ENCODE measurements at places on chromosomes 2 and 18. TPM values are rescaled to one million over a fixed set of nuclear protein-coding genes. Genes with fewer than 3 reads are reported as not detected.

DNA sequence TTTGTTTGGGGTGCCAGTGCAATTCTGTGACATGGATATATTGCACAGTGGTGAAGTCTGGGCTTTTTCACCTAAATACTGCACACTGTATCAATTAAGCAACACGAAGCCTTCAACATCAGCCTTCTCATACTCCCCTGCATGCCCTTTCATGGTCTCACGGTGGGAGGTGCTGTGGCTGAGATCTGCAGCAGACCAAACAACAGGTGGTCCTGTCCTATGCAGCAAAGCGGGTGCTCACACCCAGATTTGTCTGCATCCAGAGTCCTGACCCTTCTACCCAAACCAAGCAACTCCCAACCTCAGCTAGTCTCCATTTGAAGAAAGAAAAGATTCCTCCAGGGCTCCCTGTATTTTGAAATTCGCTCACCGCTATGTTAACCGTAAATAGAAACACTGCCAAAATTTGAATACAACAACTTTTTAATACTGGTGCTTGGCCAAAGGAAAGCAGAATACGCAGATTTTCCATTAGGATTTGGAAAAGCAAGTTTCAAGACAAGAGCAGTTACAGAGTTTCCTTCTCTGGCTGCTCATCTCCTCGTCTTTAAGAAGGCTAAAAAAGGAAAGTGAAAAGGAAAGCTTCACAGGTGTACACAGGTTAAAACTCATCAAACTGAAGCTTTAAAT, 34.9 kb downstream of the FAM168B start:
- no peak overlapping the region for H3K4me3 ChIP-seq
- DNase-seq, result no peak
- no peaks in the 10 kb centered on the region for H3K36me3 ChIP-seq
- H3K27ac ChIP-seq, result no peak overlapping the region
- H3K4me1 ChIP-seq, result no peaks in the 10 kb centered on the region

DNA sequence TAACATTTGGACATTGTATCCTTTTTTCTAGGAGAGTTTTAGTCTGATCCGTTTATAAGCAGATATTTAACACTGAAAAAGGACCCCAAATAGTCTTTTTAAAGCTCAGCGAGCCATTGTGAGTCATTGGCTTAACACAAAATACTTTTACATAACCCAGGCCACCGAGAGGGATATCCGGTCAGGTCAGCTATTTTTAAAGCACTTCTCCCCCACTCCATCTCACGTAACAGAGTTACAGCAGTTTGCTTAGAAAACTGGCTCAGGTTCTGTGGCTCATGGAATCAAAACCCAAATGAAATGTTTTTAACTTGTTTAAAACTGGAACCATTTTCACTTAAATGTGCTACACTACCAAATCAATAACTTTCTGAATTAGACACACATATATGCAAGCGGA, 23.9 kb downstream of the COL4A3 start:
- no peak overlapping the region for H3K27ac ChIP-seq
- H3K27me3 ChIP-seq, result no peaks in the 10 kb centered on the region
- H3K36me3 ChIP-seq, result no peaks in the 10 kb centered on the region
- peaks cover 11% of the 10 kb centered on the region for H3K4me1 ChIP-seq
- no peak overlapping the region for H3K4me3 ChIP-seq
- DNase-seq, result no peak

DNA sequence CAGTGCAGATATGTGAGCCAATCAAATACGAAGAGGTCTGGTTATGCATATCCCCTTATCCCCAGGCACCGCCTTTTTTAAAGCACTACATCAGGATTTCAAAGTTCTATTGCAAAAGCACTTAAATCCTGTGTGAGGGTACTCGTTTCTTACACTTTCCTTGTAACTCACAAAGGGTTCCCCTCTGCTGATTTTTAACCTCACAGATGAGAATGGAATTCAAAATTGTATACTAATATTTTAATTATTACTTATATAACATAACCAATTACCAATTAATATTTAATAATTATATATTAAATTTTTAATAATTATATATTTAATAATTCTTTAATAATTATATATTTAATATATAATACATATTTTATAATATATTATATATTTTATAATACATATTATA, 126.2 kb upstream of the MAPRE2 start:
- H3K36me3 ChIP-seq, result no peaks in the 10 kb centered on the region
- no peaks in the 10 kb centered on the region for H3K27me3 ChIP-seq

- H3K4me1 ChIP-seq, result peaks cover 15% of the 10 kb centered on the region
- H3K36me3 ChIP-seq, result no peaks in the 10 kb centered on the region
- no peak for DNase-seq
- no peak overlapping the region for H3K27ac ChIP-seq
These were observed 180.9 kb upstream of the GALNT5 start for GRCh38 chr2:157076526-157077161.

- H3K36me3 ChIP-seq, result no peaks in the 10 kb centered on the region
- H3K27ac ChIP-seq, result no peak overlapping the region
- DNase-seq, result no peak
- H3K4me1 ChIP-seq, result no peaks in the 10 kb centered on the region
- no peaks in the 10 kb centered on the region for H3K27me3 ChIP-seq
These were observed 311.8 kb upstream of the ST6GAL2 start for GRCh38 chr2:107197594-107198294.

GRCh38 chr18:36676629-36677028, 152.2 kb downstream of the TPGS2 start:
- H3K27me3 ChIP-seq, result no peaks in the 10 kb centered on the region
- H3K4me1 ChIP-seq, result no peaks in the 10 kb centered on the region
- peaks cover 12% of the 10 kb centered on the region for H3K36me3 ChIP-seq
- DNase-seq, result no peak

GRCh38 chr2:113760400-113760799, 4.0 kb upstream of the SLC35F5 start:
- no peak for DNase-seq
- no peak overlapping the region for H3K4me3 ChIP-seq
- no peak overlapping the region for H3K27ac ChIP-seq
- peaks cover 4% of the 10 kb centered on the region for H3K4me1 ChIP-seq
- no peaks in the 10 kb centered on the region for H3K36me3 ChIP-seq
- H3K27me3 ChIP-seq, result no peaks in the 10 kb centered on the region

GRCh38 chr18:4207383-4207985, 247.6 kb downstream of the DLGAP1 start:
- no peak overlapping the region for H3K27ac ChIP-seq
- H3K27me3 ChIP-seq, result no peaks in the 10 kb centered on the region
- H3K4me1 ChIP-seq, result peaks cover 8% of the 10 kb centered on the region
- H3K36me3 ChIP-seq, result no peaks in the 10 kb centered on the region

The MALL gene
- total RNA-seq, result 1.4 TPM

The GALNT5 gene
- 0.03 TPM for total RNA-seq

The ALPP gene
- not detected for total RNA-seq

The TNS1 gene
- 2.3 TPM for total RNA-seq
